ENCODE measurements at places on chromosomes 3 and 15.

- no peak for DNase-seq
These were observed 39.8 kb downstream of the UBE2E1 start for GRCh38 chr3:23845326-23846216.

DNA sequence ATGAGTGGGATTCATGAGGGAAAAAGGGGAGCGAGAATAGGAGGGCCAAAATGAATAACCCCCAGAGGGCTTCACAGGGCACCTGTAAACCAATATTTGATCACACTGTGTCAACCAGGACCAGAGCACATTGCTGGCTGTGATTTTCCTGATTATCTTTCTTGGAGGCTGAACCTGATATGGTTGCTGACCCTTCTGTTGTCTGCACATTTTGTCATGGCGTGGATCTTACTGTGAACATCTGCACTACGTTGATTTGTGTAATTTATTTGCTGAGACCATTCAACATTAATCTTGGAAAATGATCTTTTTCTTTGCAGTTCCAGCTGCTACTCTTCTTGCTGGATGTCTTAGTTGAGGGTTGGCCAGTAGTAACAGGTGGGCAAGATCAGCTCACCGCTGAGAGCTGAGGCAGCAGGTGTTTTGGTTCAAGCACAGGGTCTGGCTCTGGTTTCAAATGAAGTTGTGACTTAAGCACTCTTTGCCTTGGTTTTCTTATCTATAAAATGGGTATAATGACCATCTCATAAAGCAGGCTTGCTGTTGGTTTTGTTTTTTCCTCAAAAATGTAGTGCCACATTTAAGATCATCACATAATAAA is 61.2 kb downstream of the ARHGEF26 start:
- DNase-seq, result no peak

DNA sequence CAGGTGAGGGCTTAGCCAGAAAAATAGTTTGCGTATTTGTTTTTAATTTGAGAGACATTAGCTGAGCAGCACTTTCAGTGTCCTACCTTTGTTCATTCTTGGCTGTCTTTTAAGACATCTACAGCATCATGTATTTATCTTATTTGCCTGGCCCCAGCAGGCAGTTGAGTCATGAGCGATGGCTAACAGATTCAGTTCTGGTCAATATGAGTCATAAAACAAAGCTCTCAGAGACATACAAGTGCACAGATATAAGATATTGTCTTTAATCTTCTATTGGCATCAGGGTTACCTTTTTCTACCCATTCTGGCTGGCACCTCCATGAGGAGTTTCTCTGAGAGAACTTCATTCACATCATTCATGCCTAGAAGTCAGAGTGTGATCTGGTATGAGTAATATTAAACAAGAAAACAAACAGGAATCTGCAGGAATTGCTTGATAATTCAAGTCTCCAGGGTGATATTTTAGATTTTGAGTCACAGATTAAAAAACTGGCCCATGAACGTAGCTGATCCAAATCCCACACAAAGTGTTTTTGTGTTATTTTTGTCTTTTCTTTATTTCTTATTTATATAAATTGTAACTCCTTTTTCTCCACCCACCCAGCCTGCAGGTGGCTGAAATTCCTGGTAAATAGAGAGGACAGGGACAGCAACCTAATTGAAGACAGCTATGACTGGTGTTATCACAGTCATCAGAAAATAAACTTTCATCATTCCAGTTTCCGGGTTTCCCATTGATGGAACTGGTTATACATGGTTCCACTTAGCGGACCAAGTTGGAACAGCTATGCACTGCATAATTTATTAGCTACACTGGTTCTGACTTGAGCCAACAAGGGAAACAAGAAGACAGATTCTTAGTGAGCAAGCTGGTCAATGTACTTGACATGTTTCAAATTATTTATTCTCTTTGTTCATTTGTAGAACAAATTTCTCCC is 47.3 kb downstream of the PLSCR2 start:
- no peak for DNase-seq

DNA sequence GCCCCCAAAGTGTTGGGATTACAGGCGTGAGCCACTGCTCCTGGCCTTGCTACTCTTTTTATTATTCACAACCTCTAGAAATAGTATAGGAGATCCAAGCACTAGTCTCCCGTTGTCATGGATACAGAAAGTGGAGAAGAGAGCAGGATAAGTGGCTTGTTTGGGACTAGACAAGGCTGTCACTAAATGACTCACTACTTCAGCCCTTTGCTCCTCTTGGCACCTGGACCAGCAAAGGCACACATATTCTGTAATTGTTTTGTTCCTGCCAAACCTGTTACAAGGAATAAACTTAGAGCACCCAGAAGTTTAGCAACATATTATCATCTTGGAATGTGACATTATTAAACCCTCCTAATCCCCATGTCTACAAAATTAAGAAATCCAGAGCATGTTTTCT is 427.2 kb upstream of the THBS1 start:
- DNase-seq, result no peak

DNA sequence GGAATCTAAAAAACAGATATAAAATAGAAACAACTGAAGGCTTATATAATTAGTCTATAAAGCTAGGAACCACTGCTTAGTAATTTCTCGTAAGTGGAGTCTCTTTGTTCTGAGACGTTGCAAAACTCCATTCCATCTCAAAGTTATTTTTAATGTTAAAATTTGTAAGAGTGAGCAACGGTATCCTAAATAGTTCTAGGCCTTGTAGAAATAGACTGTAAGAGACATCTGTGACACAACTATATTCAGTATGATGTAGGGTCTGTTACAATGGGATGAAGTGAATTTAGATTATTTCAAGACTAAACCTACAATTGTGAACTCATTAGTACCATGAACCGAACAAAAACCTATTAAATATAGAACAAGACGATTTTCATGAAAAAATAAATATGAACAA is 57.2 kb downstream of the UBE3A start:
- no peak for DNase-seq

DNA sequence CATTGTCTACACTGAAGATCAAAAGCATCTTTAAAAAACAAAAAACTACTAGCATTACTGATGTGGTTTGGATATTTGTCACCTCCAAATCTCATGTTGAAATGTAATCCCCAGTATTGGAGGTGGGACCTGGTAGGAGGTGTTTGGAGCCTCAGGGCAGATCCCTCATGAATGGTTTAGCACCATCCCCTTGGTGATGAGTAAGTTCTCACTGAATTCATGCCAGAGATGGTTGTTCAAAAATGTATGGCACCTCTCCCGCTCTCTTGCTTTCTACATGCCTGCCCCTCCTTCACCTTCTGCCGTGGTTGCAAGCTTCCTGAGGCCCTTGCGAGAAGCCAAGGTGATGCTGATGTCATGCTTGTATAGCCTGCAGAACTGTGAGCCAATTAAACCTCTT is 136.6 kb upstream of the FHIT start:
- no peak for DNase-seq

GRCh38 chr3:133987948-133988484 is 41.7 kb downstream of the SLCO2A1 start:
- DNase-seq, result no peak

- DNase-seq, result no peak
These were observed 1.7 kb downstream of the MEIS2 start for GRCh38 chr15:37098468-37099318.

DNA sequence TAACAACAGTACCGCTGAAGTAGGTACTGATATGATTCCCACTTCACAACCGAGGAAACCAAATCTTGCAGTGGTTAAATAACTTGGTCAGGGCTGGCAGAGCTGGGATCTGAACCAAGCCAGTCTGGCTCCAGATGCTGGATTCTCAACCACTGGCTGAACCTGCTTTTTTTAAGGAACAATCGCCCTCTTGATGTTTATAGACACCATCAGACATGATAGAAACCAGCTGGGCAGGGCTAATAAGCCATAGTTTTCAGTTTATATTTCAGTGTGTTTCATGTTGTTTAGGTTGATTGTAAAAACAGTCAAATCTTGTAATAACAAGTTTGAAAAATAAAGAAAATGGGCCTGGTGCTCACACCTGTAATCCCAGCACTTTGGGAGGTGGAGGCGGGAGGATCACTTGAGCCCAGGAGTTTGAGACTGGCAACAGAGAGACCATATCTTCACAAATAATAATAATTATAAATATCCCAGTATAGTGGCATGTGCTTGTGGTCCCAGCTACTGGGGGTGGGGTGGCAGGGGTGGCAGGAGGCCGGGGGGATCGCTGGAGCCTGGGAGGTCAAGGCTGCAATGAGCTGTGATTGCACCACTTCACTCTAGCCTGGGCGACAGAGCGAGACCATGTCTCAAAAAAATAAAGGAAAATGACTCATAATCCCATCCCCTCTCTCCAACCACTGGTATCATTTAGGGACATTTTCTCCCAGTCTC is 36.7 kb downstream of the XYLB start:
- DNase-seq, result no peak

DNA sequence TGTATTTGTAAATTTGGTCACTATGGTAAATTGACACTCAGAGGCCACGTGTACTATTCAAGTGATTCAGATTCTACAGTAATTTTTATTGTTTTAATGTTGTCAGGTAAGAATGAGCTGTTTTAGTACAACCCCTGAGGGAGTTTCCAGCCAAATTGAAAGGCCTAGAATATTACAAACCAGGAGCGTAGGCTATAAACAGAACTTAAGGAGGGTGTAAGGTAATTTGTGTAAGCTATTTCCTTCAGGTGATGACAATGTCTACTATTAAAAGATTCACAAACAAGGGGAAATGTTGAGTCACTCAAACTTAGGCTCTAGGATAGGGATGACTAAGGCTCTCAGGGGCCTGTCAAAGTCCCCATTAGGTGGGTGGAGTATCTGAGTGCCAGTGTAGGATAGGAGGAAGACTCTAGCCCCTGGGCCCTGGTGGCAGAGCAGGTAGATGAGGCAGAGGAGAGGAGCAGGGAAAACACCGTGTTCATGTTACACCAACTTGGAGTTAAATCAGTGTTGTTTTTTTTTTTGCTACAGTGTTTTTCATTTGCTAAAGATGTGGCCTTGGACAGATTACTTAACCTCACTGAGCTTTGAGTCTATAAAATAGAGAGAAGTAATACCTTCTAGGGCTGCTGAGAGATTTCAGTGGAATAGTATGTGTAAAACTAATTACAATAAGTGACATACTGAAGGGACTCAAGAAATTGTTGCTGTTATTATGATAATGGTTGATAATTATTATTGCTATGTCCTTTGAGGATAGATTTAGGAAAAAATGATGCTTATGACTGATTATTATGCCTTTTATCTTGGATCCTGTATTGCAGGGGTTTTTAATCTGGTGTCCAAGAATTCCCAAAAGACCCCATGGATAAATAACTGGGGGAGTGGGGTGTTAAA is 10.3 kb downstream of the TM4SF1 start:
- DNase-seq, result no peak

GRCh38 chr15:42171122-42171521 is 14.7 kb upstream of the PLA2G4F start:
- DNase-seq, result no peak

DNA sequence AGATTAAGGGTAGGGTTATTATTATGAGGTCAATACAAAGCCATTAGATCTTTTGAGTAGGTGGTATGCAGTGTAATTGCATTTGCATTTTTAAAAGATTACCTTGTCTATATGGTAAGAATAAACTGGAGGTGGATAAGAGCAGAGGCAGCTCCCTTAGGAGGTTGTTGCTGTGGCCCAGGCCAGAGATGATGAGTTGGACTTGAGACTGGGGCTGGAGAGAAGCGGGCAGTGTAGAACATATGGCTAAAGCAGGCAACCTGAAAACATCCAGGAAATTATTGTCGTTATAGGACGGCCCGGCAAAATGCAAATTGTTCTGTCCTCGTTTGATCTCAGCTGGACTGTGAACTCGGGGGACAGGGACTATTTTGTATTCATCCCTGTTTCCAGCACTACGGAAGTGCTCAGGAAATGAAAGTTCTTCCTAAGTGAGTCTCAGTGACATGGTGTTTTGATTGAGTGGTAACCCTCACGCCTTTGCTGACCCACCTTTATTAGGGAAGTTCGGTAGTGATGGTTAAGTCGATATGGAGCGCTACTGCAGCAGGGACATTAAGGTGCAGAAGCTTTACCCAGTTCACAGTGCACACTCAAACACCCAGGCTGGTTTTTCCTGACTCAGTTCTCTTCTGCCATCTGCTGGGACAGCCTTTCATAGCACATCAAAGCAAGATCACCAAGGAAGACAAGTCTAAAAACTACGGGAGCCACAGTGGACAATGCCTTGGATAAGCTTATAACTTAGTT is 27.2 kb upstream of the VPS33B start:
- peak; percentile 73 for DNase-seq

GRCh38 chr15:45372041-45372995 is 6.0 kb downstream of the GATM start:
- DNase-seq, result no peak

DNA sequence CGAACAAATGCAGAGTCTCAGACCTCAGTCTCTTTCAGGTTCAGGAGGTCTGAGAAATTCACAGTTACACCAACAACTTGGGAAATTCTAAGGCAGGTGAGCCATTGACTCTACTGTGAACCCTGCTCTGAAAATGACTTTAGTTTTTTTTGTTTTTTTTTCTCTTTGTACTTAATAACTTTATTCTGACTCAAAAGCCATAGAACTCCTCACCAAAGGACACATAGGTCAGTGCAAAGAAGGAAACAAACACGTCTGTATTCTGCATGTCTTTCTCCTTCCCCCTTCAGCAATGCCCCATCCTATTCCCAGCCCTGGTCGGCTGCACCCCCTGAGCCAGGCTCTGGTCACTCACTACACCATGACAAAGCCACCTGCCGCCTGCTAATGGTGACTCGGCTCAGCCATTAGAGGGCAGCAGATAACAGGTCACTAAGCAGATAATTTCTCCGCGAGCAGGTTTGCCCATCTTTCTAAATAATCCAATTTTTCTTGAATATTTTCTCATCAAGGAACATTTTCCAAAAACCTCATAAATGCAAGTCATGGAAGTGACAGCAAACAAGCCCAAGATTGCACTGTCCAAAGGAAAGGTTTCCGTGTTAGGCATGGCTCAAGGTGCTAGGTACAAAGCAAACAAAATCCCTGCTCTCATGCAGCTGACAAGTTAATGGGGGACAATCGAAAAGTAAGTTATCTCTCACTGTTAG is 37.7 kb downstream of the TM4SF4 start:
- DNase-seq, result peak; percentile 37

DNA sequence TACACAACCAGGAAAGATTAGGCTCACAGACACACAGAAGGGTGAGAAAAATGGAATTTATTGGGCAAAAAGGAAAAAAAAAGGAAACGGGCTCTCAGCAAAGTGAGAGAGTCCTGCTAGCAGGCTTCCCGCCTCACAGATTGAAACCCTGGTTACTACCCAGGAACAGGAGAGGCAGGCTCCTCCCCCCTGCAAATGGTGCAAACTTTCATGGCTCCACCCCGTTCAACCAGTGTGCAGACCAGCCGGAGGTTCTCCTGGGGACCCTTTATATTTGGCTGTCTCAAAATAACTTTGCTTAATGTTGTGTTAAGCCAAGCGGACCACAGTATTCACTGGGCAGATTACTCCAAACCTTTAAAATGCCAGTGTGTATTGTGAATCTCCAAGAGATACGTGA is 40.3 kb downstream of the IL1RAP start:
- DNase-seq, result no peak
